ENCODE measurements at places on chromosomes 5 and 9.

- DNase-seq: no peak
Measured at GRCh38 chr5:143841446-143841845, 29.5 kb downstream of the HMHB1 start.

- DNase-seq: no peak
Measured at GRCh38 chr9:107294756-107295155, 11.7 kb downstream of the RAD23B start.

DNA sequence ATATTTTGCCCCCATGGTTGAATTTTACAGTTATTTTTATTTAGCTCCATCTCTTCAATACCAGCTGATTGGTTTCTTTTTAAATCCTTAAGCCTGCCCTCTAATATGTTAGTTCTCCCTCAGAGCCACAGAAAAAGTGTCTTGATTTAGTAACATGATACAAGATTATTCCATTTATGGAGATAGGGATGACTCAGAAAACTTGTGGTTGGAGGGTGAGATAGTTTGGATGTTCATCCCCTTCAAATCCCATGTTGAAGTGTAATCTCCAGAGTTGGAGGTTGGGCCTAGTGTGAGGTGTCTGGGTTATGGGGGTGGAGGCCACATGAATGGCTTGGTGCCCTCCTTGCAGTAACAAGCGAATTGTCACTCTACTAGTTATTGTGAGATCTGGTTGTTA lies 115.7 kb downstream of the FBXO38 start:
- DNase-seq: no peak

DNA sequence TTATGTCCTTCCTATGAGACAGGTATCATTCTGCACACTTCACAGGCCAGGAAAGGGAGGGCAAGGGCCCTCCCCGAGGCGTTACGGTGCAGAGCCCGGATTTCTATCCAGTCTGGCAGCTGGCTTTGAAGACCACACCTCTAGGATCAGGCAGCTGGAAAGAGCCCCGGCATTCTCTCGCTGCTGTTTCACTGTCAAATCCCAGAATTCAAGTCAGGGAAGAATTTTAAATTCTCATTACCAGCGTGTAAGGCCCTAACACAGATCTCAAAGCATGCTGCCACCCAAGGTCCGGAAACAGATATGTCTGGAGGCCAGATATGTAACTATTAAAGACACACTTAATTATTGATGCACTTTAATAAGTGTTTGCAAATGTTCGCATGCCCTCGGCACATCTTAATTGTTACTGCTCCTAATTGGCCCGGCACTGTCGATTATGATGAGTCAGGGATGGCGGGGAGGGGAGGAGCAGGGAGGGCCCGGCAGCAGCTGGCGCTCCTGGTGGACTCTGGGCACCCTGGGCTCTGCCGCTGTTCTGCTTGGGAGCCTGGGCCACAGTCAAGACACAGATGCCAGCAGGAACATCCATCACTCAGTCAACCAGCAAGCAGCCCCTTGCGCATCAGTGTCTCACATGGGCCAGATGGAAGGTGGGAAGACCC lies 76.3 kb upstream of the BARHL1 start:
- no peak for DNase-seq

DNA sequence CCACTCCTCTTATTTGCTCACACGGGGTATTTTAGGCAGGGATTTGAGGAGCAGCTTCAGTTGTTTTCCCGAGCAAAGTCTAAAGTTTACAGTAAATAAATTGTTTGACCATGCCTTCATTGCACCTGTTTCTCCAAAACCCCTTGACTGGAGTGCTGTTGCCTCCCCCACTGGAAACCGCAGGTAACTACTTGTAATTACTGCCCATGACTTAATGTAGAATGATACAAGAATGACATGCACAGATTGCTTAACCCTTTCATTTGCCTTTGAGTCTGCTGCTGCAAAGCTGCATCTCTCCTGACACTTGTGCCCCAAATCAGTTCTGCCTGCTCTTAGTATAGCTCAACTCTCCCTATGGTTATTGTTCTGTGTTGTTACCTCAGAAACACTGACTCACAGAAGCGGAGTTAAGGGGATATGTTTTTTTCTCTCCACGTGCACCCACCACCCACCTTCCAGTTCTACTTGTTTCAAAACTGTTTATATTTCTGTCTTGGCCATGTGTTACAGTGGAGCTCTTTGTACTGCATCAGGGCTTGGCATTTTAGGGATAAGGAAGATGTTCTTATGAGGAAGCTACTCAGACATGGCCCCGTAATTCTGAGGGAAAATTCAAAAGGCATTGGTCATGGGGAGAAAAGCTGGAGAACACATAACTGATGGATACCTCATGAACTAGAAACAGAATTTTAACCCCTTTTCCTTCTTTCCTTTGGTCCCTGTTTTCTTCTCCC lies 2.3 kb downstream of the ADRB2 start:
- no peak for DNase-seq

DNA sequence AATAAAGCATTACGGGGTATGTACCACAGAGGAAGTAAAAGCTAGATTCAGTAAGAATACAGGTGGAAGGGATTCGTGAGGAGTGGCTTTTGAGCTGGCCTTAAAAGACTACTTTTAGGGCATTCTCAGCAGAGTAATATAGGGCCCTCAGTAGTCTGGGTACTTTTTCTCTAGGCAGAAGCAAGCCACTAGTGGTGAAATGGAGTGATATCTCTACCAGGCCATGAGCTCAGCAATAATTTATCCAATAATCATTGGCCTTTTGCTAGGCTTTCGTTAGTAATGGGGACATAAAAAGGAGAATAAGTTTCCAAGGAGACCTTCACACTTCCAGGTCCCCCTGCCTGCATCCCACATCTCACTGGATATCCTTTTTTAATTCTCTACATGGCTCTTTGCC lies 1.7 kb downstream of the POLR3G start:
- no peak for DNase-seq
